ENCODE measurements at places on chromosomes 1 and 21.

DNA sequence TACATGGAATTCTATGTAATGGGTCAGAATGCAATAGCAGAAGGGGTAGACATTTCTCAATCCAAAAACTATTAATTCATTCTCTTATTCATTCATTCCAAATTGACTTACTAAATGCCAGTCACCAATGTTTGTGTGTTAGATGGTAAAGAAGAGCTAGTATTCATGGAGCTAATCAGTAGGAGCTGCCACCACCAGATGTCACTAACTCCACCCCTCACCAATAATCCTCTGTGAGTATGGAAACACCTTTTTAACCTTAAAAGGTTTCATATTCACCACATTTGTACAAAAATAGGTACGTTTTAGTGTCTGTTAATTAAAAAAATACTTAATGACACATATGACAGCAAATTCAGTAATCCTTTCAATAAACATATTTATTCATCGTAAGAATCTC, 131.8 kb upstream of the PKN2 start:
- no peak for DNase-seq

- DNase-seq, result no peak
Observed at GRCh38 chr1:227776331-227776771, 39.1 kb upstream of the PRSS38 start.

- DNase-seq, result no peak
Observed at GRCh38 chr1:10979483-10979920, 33.0 kb upstream of the TARDBP start.

DNA sequence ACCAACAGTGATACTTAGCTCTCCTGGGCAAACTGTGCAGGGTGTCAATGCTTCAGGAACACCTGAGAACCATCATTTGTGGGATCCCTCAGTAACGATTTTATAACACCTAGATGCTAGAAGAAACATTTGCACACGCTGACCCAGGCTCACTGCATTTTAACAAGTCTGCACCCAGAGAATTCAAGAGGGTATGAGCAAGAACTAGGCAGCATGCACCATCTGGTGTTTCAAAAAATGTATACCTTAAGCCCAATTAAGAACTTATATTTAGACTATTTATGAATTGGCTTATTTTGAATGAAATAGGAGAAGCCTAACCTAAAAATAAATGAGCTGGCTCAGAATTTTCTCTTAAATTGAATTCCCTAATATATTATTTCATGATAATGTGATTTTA, 400.5 kb downstream of the GPATCH2 start:
- DNase-seq, result no peak

- no peak for DNase-seq
Observed at GRCh38 chr1:95021119-95021518, 51.6 kb downstream of the ALG14 start.

GRCh38 chr1:93758842-93759515, 77.3 kb upstream of the BCAR3 start:
- no peak for DNase-seq

DNA sequence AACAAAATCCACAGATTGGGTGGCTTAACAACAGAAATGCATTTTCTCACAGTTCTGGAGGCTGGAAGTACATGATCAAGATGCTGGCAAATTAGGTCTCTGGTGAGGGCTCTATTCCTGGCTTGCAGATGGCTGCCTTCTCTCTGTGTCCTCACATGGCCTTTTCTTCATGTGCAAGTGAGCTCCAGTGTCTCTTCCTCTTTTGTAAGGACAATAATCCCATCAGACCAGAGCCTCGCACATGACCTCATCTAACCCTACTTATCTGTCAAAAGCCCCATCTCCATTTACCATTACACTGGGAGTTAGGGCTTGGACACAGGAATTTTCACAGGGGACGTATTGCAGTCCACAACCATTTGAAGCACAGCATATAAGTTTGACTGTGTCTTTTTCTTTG, 181.6 kb downstream of the NEGR1 start:
- no peak for DNase-seq
